Cerebellar cortex (tissue), 1 donor: ENCODE measurements at places on chromosomes 13 and 19.

GRCh38 chr13:36332986-36333385, 13.2 kb downstream of the SPART start:
- no peak for DNase-seq

DNA sequence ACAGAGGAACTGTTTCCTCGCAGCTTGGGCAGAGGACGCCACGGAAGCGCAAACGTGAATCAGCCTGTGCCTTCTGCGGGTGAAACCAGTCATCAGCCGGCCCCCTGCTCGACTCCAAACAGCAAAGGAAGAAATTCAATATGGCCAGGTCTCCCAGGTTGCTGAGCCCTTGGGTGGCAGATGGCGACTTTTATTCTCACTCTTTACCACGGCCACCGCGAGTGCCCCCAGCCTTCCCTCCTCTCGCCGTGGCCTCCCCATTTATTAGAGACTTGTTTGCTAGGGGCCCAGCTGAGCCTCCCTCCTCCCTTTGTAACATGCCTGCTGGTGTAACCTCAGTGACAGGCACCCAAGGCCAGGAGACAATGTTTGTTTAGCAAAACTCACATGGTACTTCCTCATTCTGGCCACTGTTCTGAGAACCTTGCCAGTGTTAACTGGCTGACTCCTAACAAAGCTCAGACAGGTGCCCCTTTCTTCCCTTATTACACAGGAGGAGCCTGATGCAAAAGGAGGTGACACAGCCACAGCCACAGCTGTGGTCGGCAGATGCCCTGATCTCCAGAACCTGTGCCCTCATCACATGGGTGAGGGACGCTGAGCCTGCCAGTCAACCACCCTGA, 5.8 kb downstream of the RAB20 start:
- DNase-seq, result no peak

DNA sequence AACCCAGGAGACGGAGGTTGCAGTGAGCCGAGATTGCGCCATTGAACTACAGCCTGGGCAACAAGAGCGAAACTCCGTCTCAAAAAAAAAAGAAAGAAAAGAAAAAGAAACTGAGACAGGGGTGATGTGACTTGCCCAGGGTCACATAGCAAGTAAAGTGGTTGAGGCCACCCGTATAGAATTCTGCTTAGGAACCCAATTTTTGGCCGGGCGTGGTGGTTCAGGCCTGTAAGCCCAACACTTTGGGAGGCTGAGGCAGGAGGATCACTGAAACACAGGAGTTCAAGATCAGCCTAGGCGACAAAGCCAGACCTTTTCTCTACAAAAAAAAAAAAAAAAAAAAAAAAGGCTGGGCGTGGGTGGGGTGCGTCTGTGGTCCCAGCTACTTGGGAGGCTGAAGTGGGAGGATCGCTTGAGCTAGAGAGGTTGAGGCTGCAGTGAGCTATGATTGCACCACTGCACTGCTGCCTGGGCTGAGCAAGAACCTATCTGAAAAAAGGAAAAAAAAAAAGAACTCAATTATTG, 1.3 kb downstream of the SNRPA start:
- DNase-seq, result no peak

- no peak for DNase-seq
Observed at GRCh38 chr19:4113398-4114088, 10.4 kb downstream of the MAP2K2 start.

DNA sequence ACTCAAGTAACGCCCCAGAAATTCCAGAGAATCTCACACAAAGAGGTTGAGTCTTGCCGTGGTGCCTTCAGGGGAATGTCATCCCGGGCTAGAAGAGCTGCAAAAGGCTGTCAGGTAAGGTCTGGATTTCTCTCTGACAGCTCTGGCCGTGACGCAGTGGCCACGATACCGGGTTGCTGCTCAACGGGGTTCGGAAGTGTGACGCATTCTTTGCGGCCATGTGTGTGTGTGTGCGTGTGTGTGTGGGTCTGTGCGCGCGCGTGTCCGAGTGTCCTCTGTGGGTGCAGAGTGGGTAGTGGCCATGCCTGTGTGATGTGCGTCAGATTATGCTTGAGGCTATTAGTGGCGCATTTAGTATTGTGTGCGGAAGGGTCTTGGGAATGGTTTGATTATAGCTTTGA, 306 bp downstream of the ZNF540 start:
- DNase-seq, result peak; percentile 78

DNA sequence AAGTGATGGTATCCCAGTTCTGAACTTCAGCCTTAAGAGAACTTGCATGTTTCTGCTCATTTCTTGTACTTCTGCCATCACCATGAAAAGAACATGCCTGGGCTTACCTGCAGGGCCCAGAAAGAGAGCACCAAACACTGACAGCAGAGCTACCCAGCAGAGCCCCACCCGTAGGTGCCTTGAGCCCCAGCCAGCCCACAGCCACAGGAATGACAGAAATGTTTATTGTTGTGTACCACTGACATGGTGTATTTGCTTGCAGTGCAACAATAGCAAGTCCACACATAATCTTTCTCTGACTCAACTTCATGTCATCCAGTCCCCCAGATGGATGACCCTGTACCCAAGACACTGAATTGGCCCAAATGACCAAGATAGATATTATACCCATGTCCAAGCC, 195.2 kb downstream of the TSHZ3 start:
- no peak for DNase-seq

DNA sequence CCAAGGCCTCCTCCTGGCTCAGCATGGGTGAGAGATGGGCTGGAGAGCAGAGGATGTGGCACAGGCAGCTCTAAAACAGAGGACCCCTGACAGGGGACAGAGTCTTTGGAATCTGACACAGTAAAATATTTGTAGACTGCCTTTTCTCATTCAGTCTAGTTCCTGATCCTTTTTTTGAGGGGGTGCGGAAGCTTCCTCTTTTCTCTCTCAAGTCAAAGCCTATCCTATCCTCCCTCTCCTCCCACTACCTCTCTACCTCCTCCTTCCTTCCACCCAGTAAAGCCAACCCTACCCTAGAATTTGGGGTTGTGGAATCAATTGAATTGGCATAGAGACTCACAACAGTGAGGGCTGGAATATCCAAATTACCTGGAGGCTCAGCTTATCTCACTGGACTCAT, 82.0 kb downstream of the TEX26 start:
- DNase-seq, result no peak

DNA sequence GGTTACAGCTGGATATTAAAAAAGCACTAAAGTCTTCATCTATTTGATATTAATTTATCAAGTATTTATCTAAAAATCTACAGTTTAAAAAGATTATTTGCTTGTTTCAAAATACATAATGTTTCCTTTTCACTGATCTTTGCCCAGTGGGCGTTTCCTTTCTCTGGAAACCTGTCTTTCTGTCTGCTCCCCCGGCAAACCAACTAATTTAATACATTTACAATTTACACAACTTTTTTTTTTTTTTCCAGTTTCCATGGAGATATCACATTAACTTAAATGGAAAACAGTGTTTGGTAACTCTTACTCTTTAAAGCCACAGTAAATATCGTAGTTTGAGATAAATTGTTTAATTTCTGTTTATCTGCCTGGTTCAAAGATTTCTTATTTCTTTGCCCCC, 5.3 kb downstream of the GPC6 start:
- no peak for DNase-seq
